Osteocyte (in vitro differentiated cells): ENCODE measurements at places on chromosomes 7 and 10. TPM values are rescaled to one million over a fixed set of nuclear protein-coding genes. Genes with fewer than 3 reads are reported as not detected.

Gene PSMA2
- total RNA-seq: 59.7 and 65.0 TPM in 2 replicates

Gene PYROXD2
- 4.6 and 4.8 TPM in 2 replicates for total RNA-seq

Gene UCMA
- not detected in 2 replicates for total RNA-seq

Gene OSBPL3
- 7.7 and 8.0 TPM in 2 replicates for total RNA-seq

Gene GIMAP8
- total RNA-seq: not detected in 2 replicates

GRCh38 chr7:26857506-26858240 is 6.7 kb downstream of the SKAP2 start:
- no peak for DNase-seq

- no peak for DNase-seq
Measured at GRCh38 chr7:44762726-44763522, 14.3 kb downstream of the ZMIZ2 start.

DNA sequence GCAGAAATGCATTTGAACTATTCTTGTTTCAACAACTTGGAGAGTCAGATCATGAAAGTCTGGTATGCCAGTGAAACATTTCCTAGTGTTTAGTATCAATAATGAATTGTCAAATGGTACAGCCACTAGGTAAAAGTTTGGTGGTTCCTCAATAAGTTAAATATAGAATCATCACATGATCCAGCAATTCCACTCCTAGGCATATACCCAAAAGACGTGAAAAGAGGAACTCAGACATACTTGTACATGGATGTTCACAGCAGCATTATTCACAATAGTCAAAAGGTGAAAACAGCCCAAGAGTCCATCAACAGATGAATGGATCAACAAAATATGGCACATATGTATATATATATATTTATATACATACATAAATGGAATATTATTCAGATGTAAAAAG is 67.0 kb upstream of the HPS1 start:
- DNase-seq: no peak
